Fibroblast of lung (primary cell): ENCODE measurements at places on chromosomes 5 and 9. TPM values are rescaled to one million over a fixed set of nuclear protein-coding genes. Genes with fewer than 3 reads are reported as not detected.

DNA sequence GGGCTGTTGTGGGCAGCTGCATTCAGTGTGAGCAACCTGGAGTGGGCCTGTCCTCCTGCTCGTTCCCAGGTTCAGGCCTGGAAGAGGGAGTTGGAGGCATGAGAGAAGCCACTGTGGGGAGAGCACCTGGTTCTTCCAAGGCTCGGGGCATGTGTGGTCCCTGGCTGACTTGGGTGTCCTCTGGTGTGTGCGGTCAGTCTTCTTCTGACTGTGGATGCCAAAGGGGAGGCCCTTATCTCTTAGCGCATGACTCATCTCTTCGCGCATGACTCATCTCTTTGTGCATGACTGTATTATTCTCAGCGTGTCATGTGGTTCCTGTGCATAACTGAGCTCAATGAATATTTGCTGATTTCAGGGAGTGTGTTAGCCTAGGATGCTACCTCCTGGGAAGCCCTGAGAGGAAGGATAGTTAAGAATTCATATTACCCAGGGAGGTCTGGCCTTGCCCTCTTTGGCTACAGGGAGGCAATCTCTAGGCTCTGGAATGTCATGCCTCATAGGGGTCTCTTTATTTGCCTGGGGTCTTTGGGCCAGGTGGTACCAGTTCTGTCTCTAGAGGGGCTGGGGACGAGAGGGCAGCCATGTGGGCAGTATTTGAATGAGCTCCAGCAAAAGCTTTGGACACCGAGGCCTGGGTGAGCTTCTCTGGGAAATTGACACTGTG is 188.7 kb downstream of the HSPA4 start:
- DNase-seq = peak; percentile 95

GRCh38 chr5:140150201-140150600 is 24.5 kb downstream of the IGIP start:
- DNase-seq = no peak

The RANBP17 gene
- polyA plus RNA-seq = 3.1 and 4.3 TPM in 2 replicates

DNA sequence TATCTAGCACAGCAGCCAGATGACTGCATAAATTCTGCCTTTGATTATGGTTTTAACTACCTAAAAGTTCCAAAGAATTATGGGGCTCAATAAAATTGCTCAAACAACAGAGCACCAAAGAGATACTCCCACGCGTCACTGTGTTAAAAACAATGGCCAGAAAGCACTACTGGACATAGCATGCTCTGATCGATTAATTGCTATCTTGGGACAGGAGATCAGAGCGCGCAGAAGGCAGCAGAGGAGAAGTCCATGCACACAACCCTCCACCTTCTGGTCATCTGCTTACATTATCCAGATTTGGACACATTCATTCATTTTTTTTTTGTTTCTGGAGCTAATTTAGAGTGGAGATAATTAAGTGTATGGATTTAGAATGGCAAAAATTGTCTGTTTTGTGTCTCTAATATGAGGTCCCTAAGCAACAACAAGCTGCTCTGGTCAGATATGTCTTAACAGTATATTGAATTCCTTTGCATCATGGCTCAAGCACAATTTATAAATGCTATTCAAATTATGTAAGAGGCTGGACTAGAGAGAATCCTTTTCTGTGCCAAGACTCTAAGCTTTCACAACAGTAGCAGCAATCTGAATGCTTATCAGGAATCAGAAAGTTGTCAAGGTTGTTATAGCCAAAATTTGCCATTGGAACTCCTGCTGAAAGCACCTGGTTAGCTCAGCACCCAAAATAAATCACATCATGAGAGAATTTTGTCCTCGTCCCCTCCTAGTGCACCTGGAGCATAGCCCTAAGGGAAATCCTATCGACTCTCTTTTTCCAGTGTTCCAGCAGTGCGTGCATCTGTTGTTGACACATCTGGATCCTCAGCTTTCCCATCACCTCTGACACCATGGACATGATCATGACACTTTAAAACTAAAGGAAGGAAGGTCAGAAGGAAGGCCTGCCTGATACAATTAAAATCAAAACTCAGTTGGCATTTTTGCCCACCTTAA is 98.6 kb upstream of the HMHB1 start:
- DNase-seq = peak; percentile 40

DNA sequence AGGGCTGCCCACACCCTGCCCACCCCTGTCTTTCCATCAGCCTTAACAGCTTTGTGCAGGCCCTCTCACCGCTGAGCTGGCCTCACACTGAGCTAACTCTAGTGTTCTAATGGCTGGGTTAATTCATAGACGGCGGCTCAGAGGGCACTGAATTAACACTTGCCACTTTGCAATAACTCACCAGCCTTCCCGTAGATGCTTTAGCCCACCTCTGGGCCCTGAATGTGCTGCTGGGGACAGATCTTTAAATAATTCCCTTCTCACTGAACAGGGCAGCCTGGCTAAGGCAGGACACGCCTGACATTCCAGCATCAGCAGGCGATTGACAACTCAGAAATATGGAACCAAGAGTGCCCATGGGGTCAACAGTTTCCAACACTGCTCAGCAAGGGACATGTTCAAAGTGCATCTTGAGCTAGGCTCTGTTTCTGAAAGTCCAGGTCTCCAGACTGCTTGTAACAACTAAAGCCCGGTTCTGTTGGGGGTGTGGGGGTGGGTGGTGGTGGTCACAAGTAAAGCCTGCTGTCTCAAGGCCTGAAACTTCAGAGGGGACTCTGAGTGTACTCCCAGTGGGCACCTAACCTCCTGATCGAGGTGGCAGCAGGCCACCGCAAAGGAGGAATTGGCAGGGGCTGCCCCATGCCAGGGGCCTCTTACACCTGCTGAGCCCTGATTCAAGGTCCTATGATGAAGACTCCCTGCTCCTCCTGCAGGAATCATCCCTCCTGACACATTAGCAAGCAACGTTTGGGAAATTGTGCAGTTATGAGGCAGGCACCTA is 248.3 kb downstream of the FSTL4 start:
- no peak for DNase-seq

DNA sequence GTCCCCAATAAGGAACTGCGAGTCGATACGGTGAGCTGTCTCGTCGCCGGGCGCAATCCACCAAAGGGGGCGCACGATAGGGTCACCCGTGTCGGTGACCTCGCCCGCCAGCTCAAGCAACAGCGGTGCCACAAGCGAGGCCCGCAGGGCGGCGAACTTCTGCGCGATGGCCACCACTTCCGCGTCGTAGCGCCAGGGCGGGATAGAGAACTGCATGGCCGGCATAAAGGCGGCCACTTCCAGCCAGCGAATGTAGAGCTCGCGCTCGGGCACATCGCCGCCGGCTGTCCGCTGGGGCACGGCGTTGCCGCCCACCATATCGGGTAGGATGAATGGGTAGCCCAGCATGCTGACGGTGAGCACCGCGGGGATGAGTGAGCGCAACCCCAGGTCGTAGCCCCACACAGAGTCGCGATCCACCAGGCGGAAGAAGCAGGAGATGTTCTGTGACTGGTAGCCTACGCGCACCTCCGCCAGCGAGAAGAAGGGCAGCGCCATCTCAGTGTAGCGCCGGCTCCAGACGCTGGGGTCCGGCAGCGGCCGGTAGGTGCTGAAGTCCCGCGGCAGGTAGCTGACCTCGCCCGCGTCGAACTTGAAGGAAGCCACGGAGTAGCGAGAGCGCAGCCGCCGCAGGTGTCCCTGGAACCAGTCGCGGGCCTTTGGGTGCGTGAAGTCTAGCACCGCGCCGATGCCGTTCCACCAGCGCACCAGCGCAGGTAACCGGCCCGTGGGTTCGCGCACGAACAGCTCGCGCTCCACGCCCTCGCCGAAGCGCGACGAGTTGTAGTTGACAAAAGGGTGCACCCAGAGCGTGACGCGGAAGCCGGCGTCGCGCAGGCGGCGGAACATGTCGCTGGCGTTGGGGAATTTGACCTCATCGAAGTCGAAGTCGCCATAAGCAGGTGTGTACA is 5.5 kb downstream of the MYORG start:
- no peak for DNase-seq

- DNase-seq = no peak
Observed at GRCh38 chr5:176360894-176361436, 599 bp downstream of the KIAA1191 start.

The SPINK6 gene
- polyA plus RNA-seq = not detected in 2 replicates

DNA sequence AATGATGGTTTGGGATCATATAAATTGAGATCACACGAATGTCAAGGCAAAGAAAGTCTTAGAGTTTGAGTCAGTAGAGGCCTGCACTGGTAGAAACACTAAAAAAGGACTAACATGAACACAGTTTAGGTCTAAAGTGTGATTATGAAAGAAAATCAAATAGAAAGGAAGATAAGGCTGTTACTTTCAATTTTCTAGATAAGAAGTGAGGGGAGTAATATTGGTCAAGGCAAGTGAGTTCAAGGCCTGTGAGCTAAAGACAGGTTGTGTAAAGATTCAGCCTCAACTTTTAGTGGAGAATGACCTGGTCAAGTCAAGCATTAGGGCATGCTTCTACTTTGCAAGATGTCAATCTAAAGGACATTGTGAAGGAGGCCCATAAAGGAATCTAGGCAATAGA is 19.0 kb downstream of the VLDLR start:
- no peak for DNase-seq

The ARSI gene
- 3.3 and 12.5 TPM in 2 replicates for polyA plus RNA-seq

- DNase-seq = peak; percentile 63
Observed at GRCh38 chr9:137046088-137046787, at the start of gene NPDC1. Gene NPDC1 (minus strand): TSS chr9:137046177. CDS start chr9:137045989, 188 bp downstream.

The OR1Q1 gene
- polyA plus RNA-seq = 0.14 and 0.17 TPM in 2 replicates

The CNTFR gene
- 0.18 TPM in 1 of 2 replicates, not detected in the other for polyA plus RNA-seq

GRCh38 chr5:122943050-122943698 is 93.4 kb downstream of the PPIC start:
- no peak for DNase-seq

- DNase-seq = no peak
Observed at GRCh38 chr9:17777465-17777864, 198.6 kb downstream of the SH3GL2 start.

DNA sequence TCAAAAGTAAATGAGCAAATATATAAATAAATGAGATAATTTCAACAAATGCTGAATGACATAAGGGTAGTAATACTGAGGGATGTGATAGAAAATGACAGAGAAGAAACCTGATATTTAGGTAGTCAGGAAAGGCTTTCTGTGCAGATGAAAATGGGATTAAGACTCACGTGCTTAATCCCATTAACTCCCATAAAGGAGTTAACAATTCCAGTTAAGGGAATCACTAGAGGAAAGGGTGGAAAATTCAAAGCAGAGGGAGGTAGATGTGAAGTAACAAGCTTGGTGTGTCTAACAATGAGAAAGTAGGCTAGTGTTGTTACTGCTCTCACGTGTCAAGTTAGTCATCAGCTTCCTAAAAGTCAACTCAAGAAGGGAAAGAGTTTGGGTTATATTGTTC is 90.5 kb upstream of the TRIM32 start:
- DNase-seq = no peak

DNA sequence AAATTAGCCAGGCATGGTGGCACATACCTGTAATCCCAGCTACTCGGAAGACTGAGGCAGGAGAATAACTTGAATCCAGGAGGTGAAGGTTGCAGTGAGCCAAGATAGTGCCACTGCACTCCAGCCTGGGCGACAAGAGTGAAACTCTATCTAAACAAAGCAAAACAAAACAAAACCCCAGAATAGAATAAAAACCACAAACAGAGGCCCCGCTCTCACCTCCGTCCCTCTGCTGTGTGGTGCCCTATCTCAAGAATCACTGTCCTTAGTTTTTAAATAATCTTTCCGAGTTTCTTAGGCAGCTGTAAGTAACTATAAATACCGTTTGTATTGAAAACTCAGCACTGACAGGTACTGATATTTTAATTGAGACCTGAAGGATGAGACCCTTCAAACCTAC is 42.7 kb upstream of the IER5L start:
- DNase-seq = no peak

DNA sequence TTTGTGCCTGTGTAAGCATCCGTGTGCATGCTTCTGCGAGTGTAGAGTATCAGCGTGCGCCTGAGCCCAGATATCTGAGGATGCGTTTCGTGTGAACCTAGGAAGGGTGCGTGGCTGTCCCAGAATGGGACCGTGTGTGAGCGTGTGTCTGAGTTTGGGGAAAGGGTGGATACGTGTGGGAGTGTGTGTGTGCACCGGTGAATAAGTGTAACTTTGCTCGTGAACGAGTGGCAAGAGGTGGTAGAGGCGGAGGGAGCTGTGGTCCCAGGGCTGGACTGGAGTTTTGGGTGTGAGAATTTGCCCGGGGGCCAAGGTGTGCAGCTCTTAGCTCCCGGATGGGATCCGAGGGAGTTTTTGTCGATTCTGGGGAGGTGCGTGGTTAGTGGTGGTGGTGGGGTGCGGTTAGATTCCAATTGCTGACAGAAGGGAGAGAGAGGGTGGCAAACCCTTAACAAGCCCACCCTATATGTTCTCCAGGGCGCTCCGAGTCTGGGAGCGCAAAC is 686 bp upstream of the COL27A1 start:
- no peak for DNase-seq

The FBP2 gene
- not detected in 2 replicates for polyA plus RNA-seq

The INVS gene
- 12.9 and 13.1 TPM in 2 replicates for polyA plus RNA-seq

- DNase-seq = no peak
Observed at GRCh38 chr5:147965715-147966114, 59.4 kb upstream of the C5orf46 start.

- DNase-seq = peak; percentile 54
Observed at GRCh38 chr9:137672907-137673791, 54.3 kb downstream of the EHMT1 start.

- no peak for DNase-seq
Observed at GRCh38 chr9:130167927-130168326, 4.3 kb upstream of the NCS1 start.

- DNase-seq = peak; percentile 30
Observed at GRCh38 chr5:82183828-82184227, 94.3 kb downstream of the RPS23 start.

The FIBCD1 gene
- polyA plus RNA-seq = 7.2 and 28.0 TPM in 2 replicates

GRCh38 chr9:131650254-131650653 is 89.6 kb downstream of the RAPGEF1 start:
- peak; percentile 29 for DNase-seq

The BTNL3 gene
- polyA plus RNA-seq = not detected in 2 replicates

- DNase-seq = no peak
Observed at GRCh38 chr5:151585970-151586369, 5.2 kb downstream of the FAT2 start.

The PCDHB4 gene
- polyA plus RNA-seq = 0.08 and 0.27 TPM in 2 replicates

- DNase-seq = no peak
Observed at GRCh38 chr5:17436761-17437221, 61.2 kb upstream of the TAF11L2 start.

The RMRP gene
- 75.4 and 110 TPM in 2 replicates for polyA plus RNA-seq

The CPLANE1 gene
- polyA plus RNA-seq = 10.0 and 15.3 TPM in 2 replicates
